NCI-H187 treated with DMSO at 0.1 percent for 48 hours (cell line): ENCODE measurements at places on chromosomes 11 and 22.

DNA sequence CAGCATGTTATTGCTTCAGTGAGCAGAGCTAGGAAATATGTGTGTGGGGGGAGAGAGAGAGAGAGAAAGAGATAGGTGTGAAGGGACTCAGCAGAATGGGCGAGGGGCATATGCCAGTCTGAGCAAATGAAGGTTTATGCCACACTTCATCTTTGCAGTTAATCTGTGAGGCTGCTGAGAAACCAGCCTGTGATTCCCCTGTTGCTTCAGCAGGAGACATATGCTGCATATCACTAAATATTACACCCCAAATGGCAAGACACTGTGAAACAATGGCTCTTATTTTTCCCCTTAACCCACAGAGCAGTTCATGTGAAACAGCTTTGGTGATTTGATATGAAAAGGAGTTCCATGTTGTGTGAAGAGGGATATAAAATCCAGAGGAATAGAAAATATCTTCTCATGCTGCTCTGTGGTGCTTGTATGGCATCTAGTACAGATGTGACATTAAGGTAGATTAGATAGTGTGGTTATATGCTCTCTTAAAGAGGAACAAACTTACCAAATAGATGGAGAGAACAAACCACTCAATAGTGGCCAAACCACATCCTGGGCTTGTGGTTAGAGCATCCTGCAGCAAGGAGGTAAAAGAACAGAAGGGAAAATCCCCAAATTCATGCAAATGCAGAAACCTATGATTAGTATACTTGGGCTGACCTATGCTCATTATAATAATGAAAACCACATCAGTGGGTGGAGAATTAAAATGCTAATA, 864.2 kb downstream of the FAM181B start:
- no peak for DNase-seq

GRCh38 chr11:45934580-45935318, 12.3 kb downstream of the LARGE2 start:
- no peak for DNase-seq

DNA sequence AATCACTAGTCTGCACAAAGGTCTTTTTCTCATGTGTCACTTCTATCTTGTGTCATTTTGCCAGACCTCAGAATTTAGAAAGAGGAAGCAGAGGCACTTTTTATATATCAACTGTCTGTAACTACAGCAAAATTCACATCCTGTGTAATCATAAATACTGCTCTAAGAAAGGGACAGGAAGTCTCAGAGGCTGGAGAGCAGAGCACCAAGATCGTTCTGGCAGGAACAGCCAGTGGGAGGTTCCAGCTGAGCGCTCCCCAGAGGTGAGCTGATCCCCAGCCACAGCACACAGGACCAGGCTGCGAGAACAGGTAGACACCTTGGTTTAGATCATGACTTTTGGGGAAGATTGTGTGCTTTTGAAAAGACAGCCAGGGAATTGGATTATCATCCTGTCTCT, at the start of gene MS4A7:
TSS of gene MS4A7 (plus strand) at position 179 of the 400 bp plus-strand sequence. CDS start 4,610 bp downstream, outside the sequence.
- no peak for DNase-seq

DNA sequence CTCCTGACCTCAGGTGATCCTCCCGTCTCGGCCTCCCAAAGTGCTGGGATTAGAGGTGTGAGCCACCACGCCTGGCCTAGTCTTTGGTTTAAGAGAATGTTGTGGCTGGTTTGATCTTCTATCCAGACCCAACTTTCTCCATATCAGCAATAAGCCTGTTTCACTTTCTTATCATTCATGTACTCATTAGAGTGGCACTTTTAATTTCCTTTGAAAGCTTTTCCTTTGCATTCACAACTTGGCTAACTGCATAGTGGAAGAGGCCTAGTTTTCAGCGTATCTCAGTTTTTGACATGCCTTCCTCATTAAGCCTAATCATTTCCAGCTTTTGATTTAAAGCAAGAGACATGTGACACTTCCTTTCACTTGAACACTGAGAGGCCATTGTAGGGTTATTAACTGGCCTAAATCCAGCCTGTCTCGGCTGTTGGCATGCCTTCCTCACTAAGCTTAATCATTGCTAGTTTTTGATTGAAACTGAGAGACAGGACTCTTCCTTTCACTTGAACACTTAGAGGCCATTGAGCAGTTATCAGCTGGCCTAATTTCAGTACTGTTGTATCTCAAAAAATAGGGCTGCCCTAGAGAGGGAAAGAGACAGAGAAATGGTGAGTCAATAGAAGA, 13.1 kb upstream of the RPL3 start:
- DNase-seq = no peak

DNA sequence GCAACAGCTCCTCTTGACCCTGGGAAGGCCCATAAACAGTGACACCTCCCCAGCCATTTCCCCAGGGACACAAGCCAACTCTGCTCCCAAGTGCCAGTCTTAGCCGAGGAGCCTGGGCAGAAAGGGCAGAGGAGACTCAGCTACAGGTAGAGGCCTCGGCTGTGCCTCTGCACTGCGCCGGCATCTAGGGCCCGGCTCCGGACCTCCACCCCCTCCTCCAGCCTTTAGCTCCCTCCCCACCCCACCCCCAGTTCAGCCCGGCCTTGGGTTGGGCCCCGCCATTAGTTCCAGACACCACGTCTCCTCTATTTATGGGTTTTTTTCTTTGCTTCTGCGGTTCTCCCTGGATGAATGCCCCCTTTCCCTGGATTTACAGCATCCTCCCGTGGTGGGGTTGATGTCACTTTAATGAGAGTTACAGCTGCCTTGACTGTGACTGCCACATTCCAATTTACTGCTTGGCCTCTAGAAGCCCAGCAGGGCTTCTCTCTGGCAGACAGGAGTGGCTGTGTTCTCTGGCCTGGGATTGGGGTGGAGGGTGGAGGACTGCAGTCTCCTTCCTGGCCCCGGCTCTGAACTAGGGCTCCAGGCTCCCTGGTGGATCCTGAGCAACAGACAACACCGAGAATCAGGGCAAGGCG, 13.5 kb upstream of the OAF start:
- DNase-seq = no peak

DNA sequence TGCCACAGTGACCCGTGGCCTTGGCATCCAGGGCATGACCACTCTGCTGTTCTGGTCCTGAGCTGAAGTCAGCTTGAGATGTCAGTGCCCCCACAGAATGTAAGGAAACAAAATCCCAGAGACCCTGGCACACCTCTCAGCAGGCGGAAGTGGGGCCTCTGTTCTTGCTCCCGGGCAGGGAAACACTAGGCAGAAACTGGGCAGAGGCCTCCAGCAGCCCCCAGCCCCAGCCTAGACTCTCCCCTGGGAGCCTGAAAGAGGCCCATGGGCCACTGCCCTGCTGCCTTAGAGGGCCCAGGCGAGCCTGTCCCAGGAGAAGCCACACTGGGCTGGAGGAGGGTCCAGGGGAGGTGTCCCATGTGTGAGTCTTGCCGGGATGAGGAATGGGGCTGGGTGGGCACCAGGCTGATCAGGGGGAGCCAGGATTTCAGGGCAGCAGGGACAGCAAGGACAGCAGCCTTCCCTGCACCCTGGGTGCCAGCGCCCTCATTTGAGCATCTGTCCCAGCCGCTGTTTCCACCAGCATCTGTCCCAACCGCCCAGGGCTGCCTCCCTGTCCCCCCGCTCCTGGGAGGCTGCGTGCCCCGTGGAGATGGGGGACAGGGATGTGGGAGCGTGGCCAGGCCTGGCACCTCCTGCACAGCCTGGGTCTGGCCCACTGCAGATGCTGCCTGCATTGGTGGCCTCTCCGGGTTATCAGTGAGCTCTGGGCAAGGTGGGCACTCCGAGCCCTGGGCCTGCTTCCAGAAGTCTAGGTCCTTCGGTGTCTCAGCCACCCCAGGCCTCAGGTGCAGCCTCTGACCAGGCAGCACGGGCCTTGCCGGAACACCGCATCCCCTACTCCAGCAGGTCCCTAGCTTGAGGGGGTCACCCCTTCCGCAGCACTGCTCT, 1072.4 kb downstream of the BRD1 start:
- DNase-seq = no peak

DNA sequence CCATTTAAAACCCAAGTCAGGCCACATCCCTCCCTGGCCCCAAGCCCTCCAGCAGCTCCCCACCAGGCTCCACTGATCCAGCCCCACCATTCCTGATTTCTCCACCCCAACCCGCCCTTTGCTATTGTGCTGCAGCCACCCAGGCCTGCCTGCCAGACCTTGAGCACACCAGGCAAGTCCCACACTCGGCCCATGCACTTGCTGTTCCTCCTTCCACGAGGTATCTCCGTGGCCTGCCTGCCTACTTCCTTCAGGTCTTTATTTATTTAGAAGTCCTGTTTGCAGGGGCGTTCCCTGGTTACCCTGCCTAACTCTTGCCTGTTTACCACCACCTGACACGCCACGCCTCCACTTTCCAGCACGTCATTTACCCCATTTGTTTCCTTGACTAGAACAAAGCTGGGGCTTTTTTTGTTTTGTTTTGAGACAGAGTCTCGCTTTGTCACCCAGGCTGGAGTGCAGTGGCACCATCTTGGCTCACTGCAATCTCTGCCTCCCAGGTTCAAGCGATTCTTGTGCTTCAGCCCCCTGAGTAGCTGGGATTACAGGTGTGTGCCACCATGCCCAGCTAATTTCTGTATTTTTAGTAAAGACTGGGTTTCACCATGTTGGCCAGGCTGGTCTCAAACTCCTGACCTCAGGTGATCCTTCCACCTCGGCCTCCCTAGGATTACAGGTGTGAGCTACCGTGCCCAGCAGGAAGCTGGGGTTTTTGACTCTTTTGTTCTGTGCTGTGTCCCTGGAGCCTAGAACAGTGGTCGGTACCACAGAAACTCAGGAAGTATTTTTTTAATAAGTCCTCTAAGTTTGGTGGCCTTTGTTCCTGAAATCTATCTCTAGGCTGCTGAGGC, 6.7 kb downstream of the CENPM start:
- no peak for DNase-seq

DNA sequence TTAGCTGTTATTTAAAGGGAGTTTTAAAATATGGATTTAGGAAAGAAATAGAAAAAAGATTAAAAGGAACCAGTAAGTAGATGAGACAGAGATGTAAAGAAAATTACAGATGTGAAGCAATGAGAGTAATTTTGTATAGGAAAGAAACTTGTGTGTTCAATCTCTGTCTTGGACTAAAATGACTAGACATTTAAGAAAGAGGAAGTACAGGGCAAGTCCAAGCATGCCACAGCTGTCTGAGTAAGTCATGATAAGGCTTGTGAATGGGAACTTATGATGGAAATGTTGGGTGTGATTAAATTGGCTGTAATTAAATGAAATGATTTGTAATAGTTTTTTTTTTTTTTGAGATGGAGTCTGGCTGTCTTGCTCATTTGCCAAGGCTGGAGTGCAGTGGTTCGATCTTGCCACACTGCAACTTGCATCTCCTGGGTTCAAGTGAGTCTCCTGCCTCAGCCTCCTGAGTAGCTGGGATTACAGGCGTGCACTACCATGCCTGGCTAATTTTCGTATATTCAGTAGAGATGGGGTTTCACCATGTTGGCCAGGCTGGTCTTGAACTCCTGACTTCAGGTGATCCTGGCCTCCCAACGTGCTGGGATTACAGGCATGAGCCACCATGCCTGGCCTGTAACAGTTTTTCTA, 5.9 kb upstream of the ACY3 start:
- no peak for DNase-seq

GRCh38 chr22:37701141-37701786, 4.4 kb downstream of the TRIOBP start:
- DNase-seq = no peak

GRCh38 chr11:97202613-97203292, 812.9 kb downstream of the JRKL start:
- DNase-seq = no peak

DNA sequence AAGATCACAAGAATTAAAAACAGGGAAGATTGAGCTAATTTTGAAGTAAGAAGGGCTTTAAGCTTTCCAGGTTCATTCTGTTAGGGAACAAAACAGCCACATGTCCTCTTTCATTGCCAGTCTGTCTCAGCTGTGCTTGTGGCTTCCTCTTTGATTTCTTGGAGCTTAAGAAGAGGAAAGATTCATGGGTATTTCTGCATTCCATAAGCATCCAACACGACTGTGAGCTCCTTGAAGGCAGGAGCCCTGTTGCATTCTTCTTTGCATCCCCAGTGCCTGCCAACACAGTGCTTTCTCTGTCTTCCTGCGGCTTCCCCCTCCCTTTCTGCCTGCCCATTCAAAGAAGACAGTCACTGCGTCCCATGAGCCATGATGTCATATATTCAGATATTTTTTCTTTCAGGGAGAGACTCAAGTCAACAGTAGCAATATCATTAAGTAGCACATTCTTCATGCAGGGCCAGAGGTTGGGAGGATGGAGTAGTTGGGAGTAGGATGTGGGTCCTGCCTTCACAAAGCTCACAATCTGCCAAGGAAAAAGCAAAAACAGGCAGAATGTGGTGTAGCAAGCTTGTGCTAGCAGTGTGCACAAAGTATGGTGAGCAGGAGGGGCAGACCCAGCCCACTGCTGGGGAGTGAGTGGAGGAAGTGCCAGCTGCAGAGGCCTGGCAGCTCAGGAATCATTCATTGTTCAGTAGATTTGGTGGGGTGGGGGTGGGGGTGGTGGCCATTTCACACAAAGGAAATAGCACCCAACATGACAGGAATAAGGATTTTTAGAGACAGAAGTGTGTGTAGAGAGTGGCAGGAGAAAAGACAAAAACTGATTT, 162.1 kb upstream of the RASSF10 start:
- DNase-seq = no peak

DNA sequence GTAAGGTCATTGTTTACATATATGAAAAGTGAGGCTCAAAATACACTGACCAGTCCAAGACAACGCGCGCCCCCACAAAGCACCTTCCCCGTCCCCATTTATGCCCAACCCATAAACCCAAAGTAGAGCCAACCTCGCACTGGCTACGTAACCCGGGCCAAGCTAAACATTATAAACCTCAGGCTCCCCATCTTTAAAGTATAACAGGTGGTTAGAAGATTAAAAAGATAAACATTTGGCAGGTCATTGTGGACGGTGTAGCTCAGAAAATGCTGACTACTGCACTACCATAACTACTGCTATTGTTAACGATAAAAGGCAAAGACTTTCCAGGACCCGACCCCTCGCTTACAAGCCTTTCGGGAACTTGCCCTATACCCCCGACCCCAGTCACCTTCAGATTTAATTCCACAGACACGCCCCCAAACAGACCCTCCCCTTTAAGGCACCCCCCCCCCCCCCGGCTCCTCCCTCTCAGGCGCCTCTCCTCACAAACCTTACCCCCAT, 470 bp downstream of the NUMA1 start:
- DNase-seq = no peak

GRCh38 chr11:125072961-125073590, 10.0 kb downstream of the SLC37A2 start:
- DNase-seq = no peak

DNA sequence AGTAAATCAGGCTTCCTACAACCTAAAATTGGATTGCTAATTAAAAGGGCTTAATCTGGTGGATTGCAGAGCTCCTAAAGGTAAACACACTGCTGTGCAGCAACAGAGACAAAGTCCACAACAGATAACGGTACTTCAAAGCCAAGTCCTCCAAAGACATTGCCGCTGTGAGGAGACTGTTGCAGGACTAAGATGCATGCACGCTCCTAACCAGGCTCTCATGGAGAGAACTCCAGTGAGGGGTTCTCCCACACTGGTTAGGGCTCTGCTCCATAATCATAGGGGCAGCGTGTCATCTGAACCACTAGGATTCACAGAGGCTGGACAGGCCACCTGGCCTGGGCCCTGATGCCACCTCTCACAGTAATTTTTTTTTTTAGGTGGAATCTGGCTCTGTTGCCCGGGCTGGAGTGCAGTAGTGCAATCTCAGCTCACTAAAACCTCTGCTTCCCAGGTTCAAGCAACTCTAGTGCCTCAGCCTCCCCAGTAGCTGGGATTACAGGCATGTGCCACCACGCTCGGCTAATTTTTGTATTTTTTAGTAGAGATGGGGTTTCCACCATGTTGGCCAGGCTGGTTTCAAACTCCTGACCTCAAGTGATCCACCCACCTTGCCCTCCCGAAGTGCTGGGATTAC, 56.9 kb upstream of the ARFGAP3 start:
- DNase-seq = no peak
